ENCODE measurements at places on chromosomes 12 and 14.
A peak's percentile ranks its signal among the peaks of the same experiment; 100 is the strongest.

GRCh38 chr12:5498076-5498475 lies 66.2 kb downstream of the NTF3 start:
- DNase-seq: no peak

GRCh38 chr12:76186131-76186906 lies 101.8 kb upstream of the NAP1L1 start:
- DNase-seq: no peak

DNA sequence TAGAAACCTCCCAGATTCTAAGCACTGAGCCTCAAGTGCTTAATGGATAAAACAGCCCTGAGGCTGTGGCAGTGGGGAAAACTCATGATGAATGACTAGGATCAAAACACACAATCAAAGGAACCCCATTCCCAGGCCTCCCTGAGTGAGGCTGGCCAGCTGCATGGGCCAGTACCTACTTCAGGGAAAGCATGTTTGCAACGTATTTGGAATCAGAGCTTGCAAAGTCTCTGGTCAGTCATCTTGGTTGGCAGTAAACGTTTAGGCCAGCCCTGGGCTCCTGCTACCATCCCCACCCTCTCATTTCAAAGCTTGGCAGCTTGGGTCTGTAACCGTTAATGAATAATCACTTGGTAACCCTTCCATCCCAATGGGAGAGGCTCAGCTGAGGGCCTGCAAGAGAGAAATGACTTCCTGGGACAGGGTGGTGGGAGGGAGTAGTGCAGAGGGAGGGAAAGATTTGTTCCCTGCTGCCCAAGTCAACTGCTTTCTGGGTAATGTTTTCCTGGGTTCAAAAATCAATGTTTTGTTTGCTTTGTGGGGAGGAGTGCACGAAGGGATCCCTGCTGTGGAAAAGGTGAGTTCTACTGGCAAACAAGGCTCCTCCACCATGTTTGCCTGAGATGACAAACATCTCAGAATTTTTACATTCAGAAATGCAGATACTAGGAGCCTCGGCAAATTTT lies 2.0 kb upstream of the RNASE8 start:
- DNase-seq: no peak

- no peak for DNase-seq
These were observed 155.0 kb upstream of the TMPO start for GRCh38 chr12:98360401-98360800.

DNA sequence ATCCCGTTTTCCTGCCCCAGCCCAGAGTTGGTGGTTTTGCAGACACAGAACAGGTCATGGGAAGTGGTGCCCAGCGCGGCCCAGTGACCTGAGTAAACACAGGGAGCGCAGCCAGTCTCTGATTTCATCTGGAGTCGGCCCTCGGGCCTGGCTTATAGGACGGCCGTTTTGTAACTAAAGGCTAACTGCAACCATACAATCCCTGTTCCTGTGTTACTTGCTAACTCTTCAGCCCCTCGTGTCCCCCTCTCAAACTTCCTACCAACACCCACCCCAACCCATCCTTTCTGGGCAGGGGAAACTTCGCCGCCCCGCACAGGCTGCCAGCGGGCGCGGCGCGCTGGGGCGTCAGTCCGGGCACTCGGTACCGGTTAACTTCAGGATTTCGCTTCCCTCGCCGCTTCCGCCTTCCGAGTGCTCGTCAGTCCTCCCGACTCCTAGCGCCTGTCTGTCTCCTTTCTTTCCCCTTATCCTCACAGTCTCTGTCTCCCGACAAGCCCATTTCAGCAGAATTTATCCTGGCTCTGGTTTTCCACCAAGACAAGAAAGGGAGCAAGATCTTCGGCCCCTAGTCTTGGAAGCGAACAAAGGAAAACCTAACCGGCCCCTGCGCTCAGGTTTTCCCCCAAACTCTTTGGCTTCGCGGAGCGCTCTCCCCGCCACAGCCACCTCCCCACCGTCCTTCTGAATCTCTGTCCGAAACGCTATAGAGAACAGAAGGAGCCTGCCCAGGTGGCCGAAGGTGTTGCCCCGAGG lies 2.0 kb downstream of the SIX1 start:
- DNase-seq: no peak

GRCh38 chr12:102642199-102642598 lies 161.8 kb upstream of the IGF1 start:
- no peak for DNase-seq

DNA sequence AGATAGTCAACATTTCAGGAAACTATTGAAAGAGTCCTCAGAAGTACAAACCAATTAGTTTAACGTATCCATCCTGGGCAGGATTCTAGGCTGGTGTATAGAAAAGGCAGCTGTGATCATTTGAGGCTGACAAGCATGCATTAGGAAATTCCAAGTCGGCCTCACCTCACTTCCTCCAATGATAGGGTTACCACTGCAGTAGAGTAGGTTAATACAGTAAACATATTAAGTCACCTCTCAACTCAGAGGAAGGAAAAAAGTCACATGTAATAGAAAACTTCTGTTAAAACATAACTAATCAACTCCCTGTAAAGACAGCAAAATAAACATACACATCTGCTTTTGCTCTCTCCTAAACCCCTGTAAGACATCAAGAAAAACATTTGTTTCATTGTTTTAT lies 33.5 kb downstream of the MED13L start:
- no peak for DNase-seq

GRCh38 chr14:102776761-102777710 lies at the start of gene TRAF3:
TRAF3 (plus strand) TSS chr14:102777449; CDS start chr14:102870202, 92,753 bp downstream.
- DNase-seq: peak; percentile 16
